ENCODE measurements at places on chromosomes 16 and 17.

DNA sequence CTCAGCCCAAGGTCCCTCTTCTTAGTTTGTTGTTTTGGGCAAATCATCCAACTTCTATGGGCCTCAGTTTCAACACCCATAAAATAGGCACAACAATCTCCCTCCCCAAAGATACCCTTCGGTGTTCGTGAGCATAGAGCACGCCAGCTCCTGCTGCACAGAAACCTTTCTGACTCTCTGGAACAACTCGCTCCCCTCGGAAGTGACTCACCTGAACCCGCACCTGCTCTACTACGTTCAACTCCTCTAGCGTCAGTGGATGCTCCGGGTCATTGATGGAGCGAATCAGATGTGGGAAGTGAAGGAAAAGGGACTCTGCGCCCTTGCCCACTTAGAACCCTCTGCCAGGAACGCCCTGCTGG lies 445 bp downstream of the CIAO2B start:
- DNase-seq = no peak

DNA sequence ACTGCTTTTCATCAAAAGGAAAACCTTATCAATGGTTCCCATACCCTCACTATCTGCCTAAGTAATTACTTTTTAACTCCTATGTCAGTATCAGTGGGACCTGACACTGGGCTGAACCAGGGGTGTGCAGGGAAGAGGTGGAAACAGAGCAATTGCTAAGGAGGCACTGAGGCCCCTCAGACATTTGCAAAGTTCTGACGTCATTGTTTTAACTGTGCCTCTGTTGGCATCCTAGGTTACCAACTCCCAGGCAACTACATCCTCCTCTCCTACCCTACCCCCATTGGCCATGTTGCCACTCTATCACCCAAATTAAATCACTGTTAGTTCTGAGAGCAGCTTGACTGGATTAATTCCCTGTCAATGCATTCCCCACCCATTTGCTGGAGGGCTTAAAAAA lies 8.0 kb upstream of the WWOX start:
- DNase-seq = no peak

DNA sequence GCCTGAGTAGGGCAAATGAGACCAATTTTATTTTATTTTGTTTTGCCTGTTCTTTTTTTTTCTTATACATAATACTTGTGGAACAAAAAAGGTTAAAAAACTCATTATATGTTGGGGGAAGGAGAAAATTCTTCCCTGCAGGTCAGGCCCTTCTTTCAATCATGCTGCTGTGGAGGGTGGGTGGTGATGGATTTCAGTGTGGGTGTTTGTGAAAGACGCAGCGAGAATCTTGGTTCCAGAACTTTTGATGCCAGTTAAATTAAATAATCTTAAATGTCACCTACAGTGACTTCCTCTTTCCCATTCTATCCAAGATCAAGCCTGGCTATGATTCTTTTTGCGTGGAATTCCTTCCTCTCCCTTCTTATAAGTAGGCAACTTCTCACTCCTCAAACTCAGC lies 595.8 kb upstream of the EEF2KMT start:
- no peak for DNase-seq

DNA sequence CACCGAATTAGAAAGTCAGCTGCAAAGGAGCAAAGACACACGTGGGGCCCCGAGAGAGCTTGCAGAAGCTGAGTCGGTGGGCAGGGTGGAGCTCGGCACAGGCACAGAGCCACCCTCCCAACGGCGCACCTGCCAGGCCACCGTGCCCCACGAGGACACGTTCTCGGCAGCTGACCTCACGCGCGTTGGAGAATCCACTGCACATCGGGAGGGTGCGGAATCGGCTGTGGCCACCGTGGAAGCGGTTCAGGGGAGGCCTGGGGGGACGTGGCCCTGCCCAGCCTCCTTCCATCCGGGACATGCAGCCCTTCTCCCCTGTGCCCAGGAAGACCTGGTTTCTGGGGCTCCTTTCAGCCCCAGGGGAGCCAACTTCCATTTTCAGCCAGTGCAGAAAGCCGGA lies 20.9 kb upstream of the ZFPM1 start:
- DNase-seq = no peak

DNA sequence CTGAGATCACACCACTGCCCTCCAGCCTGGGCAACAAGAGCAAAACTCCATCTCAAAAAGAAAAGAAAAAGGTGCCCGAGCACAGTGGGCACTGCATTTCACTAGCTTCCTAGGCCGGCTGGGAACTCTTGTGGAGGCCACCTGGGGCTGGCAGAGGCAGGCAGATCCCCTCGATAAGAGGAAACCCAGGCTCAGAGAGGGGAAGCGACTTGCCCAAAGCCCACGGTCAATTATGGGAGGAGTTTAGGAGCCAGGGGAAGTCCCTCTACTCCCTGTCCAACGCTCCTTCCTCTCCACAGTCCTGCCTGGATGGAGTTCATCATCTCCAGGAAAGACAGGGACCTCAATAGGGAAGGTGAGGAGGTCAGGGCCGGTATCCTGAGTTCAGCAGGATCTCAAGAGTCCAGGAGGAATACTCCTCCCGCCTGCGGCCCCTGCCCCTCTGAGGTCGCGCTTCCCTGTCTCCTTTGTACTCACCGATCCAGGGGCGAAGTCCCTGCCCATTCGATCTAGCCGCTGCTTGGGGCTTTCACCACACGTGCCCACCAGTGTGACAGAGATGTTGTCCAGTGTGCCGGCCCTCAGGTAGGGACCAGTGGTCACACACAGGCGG lies 841 bp downstream of the ALOXE3 start:
- DNase-seq = no peak

DNA sequence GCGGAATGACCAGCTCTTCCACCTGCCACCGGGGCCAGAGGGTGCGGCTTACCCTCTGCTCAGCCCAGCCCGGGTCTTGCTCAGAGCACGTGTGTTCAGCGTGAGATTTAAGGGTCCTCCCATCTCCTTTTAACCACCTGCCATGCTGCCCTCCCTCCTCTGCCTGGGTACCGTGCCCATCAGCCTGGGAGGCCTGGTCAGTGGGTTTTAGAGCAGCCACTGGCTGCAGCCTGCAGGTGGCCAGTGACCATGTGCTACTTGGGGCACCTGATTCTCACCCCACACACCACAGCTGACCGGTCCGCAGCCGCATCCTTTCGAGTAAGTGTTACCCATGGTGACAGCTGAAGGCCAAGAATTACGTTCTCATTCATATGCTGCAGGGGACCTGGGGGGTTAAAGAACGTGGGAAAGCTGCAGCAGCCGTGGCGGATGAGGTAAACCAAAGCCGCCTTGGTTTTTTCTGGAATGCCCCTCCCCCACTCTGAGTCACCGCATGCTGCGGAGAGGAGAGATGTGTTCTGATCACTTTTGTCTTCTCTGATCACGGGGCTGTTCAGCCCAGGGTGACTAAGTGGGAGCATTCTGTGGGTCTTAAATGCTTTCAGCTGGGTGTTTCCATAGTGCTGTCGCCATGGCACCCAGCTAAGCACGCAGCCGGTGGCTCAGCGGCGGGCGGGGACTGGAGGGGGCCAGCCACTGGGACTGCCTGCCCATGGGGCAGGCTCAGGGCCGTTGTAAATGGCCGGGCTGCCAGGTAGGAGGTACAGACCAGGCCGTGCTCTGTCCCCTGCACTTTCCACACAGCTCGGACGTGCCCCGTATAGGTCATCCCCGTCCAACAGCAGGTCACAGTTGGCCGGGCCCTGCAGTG lies 59.8 kb downstream of the BAIAP2 start:
- peak; percentile 54 for DNase-seq

DNA sequence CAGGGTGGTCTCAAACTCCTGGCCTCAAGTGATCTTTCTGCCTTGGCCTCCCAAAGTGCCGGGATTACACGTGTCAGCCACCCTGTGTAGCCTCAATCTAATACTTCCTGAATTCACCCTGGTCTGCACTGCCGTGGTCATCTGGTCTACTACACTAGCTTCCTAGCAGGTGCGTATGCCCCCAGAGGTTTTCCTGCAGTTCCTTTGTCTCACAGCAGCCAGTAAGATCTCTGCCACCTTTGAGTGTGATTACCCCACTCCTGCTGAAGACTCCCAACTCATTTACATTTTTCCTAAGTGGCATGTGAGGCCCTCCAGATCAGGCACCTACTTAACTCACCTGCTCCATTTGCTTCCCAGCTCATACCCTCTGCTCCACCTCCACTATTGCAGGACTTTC lies 5.1 kb upstream of the DDX19A start:
- no peak for DNase-seq

GRCh38 chr16:1832838-1833454 lies 5.9 kb downstream of the FAHD1 start:
- DNase-seq = no peak

- DNase-seq = no peak
These were observed 1.3 kb downstream of the HIGD1B start for GRCh38 chr17:44848961-44849489.

DNA sequence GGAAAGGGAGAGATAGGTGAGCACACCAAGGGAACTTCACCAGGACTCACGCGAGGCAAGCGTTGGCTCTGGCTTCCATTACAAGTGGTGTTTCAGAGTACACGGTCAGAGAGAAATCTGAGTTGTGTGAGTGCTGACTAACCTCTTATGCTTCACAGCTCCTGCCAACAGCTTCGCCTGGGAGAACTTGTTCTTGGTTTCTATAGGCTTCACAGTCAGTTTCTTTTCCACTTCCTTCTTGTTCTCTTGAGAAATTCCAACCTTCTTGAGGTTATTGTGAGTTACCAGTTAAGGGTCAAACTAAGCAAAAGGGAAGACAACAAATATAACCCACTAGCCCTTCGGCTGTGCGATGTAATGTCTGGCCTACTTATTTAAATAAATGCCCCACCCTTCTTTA lies 18.9 kb downstream of the PSME3IP1 start:
- no peak for DNase-seq

GRCh38 chr16:1188432-1189189 lies 35.7 kb downstream of the CACNA1H start:
- no peak for DNase-seq

DNA sequence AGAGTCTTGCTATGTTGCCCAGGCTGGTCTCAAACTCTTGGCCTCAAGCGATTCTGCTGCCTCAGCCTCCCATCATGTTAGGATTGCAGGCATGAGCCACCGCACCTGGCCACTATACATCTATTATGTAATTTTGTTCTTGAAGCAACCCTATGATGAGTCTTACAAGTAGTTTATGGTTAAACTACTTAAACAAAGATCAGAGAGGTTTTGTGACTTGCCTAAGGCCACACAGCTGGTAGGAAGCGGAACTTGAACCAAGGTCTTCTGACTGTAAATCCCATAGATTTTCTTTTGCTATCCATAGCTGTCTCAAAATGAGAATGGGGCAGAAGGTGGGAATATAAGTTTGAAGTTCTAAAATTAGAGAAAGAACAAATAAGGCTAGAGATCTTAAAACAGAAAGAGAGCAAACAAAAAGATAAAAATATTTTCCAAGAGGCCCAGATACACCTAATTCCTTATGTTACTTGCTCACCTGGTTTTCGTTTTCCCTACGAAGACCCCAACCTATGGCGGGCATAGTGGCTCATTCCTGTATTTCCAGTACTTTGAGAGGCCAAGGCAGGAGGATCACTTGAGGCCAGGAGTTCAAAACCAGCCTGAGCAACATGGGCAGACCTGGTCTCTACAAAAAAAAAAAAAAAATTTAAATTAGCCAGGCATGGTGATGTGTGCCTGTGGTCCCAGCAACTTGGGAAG lies 32.4 kb downstream of the VWA3A start:
- no peak for DNase-seq

- DNase-seq = no peak
These were observed 827.6 kb upstream of the KIF2B start for GRCh38 chr17:52995147-52995546.

DNA sequence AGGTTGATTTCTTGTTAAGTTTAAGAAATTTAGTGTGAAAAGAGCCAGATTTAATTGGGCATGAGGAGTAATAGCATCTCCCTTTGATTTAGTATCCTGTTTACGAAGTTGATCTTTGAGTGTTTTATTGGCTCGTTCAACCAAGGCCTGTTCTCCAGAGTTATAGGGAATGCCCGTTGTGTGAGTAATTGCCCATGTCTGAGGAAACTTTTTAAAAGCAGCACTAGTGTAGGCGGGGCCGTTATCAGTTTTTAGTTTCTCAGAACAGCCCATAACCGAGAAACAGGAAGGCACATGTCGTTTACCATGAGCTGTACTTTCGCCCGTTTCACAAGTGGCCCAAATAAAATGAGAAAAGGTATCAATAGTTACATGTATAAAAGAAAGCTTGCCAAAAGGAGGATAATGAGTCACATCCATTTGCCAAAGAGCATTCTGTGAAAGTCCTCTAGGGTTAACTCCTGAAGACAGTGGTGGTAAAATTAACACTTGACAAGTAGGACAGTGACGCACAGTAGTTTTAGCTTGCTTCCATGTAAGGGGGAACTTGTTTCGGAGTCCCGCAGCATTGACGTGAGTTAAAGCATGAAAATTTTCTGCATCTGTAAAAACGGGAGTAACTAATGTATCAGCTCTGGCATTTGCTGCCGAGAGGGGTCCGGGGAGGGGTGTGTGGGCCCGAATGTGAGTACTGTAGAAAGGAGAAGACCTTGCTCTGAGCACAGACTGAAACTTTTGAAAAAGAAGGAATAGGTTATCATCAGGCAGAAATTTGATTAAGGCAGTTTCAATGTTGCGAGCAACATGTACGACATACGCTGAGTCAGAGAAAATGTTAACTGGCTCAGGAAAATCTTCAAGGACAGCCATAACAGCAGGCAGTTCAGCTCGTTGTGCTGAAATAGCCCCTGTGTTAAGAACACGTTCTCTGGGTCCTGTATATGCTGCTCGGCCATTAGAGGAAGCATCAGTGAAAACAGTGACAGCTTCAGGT lies 18.5 kb upstream of the KCTD5 start:
- DNase-seq = no peak

DNA sequence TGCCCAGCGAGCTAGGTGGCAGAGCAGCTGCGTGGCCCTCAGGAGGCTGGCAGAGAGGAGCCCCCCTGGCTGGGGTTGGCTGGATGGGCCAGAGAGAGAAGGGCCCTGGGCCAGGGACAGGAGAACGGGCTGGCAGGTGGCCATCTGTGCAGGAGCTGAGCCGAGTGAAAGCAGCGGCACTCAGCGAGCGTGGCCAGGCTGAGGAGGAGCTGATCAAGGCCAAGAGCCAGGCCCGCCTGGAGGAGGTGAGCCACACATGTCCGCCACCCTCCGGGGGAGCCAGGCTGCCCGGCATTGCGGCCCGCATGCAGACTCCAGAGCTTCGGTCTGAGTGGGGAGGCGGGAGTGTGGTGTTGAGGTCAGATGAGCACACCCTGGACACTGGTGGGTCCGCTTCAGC lies 2.1 kb upstream of the RAC3 start:
- no peak for DNase-seq

DNA sequence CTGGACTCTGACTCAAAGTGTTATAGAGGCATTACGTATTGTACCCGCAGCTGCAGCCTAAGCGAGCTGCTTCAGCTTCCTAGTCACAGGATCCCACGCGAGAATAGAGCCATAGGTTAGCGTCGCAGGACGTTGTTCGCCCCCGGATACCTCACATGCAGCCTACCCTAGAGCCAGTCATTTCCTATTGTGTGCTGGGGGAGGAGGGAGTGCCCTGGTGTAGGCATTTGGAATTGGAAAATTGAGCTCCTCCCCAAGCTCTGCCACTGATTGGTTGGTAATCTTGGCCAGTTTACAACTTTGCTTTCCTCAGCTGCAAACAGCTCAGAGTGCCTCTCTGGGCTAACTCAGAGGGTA lies 530 bp downstream of the NAA60 start:
- peak; percentile 15 for DNase-seq

Measured in bone marrow (tissue), 2 donors.